ENCODE measurements at places on chromosomes 1 and 21.

- DNase-seq, result no peak
Measured at GRCh38 chr1:22729912-22730311, 19.3 kb downstream of the EPHB2 start.

GRCh38 chr1:148388260-148389026 lies 94.7 kb downstream of the PPIAL4G start:
- DNase-seq, result peak; percentile 79

DNA sequence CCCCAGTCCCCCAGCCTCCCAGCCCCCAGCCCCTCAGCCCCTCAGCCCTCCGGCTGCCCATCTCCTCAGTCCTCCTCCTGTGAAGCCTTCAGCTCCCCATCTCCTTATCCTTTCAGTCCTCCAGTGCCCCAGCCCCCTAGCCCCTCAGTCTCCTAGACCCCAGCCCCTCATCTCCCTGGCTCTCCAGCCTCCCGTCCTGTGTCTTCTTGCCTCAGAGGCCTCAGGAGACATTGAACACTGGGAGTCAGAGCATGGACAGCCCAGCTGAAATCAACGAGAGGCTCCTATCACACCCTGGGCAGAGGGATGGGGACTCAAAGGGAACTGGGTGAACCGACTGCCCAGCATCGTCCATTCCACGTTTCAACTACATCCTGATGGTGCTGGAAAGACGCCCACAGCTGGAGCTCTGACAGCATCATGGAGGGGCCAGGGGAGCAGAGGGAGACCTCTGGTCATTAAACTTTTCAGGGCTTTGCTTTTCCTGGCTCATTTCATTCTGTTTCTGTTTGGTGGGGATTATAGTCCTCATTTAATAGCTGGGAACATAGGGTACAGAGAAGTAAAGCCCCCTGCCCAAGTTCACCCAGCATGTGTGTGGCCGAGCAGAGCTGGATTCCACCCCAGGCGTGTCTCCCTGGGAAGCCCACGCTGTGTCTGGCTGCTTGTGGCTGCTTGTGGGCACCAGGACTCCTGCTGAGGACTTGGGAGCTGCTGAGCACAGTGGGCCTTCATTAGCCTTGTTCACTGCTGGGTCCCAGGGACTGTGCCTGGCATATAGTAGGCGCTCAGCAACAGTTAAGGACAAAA lies 396.7 kb downstream of the PTPRU start:
- no peak for DNase-seq

DNA sequence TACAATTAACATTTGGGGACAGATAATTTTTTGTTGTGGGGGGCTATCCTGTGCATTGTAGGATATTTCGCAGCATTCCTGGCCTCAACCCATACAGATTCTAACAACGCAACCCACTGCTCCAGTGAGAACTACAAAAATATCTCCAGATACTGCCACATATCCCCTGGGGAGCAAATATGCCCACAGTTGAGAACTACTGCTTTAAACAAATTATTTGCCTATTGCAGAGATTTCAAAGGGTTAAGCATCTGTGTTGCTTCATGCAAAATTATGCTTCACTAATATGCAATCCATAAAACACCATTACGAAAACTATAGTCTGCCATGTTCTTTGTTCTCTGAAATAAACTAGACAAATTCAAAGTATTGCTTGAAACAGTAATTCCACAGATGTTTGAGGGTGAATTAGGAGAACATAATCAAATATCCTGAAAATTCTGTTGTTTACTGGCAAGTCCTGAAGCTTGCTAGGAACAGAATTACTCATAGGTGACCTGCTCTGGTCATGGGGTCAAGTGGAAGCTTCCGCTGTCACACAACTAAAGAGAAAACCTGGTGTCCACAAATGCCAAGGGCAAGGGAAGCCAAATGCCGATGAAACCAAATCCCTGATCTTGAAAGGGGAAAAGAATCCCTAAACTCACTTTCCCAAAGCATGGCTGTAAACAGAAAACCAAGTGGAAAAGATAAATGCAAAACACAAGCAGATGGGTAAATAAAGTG lies 149.4 kb downstream of the RERE start:
- no peak for DNase-seq

- DNase-seq, result no peak
Measured at GRCh38 chr1:196355206-196355786, 252.9 kb downstream of the KCNT2 start.

- DNase-seq, result no peak
Measured at GRCh38 chr1:220943319-220943996, 64.2 kb downstream of the HLX start.

GRCh38 chr1:185539277-185539943 lies 194.8 kb upstream of the HMCN1 start:
- no peak for DNase-seq

DNA sequence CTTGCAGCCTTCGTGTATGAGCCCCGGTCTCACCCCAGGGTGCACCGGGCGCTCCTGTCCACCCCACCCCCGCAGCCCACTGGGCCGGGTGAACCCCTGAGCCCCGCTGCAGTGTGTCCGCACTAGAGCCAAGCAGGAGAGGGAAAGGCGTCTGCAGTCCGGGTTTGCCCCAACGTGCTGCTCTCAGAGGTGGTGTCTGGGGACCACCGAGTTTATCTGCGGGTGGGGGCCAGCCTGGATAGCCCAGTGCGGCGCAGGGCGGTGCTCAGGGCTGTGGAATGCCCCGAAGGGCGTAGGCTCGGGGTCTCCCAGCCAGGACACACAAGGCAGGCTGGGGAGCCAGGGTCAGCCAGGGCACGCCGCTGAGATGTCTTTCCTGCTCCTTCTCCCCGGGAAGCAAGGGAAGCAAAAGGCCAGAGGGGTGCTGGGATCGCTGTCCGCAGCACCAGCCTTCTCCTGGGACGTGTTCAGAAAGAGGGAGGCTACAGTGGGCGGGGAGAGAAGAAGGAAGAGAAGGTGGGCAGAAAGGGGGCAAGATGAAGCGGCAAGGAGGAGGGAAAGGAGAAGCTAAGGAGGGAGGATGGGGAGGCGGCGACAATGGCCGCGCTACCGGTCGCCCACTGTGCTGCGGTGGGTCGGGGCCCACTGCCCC lies 56.6 kb downstream of the MAB21L3 start:
- no peak for DNase-seq

- no peak for DNase-seq
Measured at GRCh38 chr1:12339396-12339795, 109.6 kb downstream of the VPS13D start.

DNA sequence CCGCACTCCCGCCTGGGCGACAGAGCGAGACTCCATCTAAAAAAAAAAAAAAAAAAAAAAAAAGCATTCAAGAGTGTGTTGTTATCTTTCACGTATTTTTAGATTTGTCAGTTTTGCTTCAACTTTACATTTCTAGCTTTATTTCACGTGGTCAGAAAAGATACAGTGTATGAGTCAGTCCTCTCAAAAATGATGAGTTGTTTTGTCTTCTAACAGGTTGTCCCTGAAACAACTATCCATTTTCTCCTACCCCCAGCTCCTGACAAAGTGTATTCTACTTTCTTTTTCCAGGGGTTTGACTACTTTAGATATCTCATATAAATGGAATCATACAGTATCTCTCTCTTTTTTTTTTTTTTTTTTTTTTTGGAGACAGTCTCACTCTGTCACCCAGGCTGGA lies 5.5 kb upstream of the ZNF695 start:
- DNase-seq, result no peak

GRCh38 chr1:182952677-182953444 lies at the start of gene SHCBP1L:
SHCBP1L (minus strand) TSS chr1:182953166; CDS start chr1:182953133, 33 bp downstream.
- DNase-seq, result no peak

GRCh38 chr1:241271427-241271826 lies 85.6 kb downstream of the RGS7 start:
- no peak for DNase-seq

GRCh38 chr1:115924770-115925169 lies 51.5 kb upstream of the SLC22A15 start:
- no peak for DNase-seq

DNA sequence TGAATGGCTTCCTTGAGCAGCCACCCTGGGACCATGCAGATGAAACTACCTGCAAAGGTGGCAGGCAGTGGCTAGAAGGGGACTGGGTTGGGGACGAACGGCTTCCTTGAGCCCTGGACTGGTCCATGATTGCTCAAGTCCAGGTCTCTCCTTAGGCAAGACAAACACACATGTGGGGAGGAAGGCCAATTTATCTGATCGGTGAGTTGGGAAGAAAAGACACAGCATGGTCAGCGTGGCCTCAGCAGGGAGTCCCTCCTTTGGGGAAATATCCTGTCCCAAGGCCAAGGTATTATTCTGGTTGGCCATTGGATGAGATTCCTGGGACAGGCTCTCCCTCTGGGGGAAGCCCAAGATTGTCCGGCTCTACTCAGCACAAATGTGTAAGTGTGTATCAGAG lies 116.3 kb upstream of the ERG start:
- no peak for DNase-seq

- no peak for DNase-seq
Measured at GRCh38 chr1:107016376-107016978, 40.0 kb upstream of the PRMT6 start.

- no peak for DNase-seq
Measured at GRCh38 chr21:43012596-43012995, 38.2 kb downstream of the PKNOX1 start.

DNA sequence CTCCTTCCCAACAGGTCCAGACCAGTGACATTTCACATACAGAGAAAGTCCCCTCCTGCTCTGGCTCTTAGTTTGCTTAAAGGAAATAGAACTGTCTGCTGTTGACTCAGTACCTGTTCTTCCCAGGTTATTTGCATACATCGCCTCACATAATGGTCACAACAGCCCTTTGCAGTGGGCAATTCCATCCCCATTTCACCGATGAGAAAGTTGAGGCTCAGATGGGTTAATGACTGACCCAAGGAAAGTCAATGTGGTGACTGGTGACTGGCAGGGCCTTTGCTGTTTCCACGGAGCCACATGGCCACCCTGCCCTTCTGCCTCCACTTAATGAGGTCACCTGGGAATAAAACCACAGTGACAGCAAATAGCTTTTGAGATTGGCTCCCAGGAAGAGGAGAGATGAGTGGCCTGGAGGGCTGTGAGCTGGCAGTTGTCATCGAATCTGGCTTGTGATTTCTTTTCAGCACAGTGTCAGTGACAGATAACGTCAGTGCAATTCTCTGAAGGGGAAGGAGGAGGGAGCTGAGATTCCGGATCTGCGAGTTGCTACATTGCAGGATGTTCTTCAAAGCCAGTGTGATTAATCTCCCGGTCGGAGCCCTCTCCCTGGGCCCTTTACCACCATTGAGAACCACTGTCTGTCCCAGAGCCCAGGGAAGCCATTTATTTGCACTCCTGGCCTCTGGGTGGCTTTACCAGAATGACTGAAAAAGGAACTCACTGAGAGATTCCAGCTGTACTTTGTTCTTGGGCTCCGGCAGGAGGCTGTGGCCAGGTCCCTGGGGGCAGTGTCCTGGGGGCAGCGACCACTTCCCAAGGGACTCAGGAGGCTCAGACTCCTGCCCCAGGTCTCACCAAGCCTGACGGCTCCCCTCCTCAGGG lies 117.2 kb downstream of the CNIH3 start:
- no peak for DNase-seq

DNA sequence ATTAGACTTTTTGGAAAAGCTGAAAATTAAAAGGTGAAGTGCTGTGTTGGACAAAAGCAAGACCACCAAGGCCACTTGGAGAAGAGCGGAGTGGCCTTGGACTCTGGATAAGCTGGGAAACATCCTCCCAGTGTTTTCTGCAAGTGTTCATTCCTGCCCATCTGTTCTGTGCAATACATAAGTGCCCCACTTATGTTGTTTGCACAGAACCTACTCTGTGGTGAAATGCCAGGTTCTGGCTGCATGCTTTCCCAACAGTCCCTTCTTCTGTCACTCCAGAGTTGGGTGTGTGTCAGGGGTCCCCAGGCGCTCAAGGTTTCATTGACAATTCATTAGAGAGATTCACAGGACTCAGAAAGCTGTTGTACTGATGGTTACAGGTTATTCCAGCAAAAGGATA lies 30.3 kb downstream of the NHLH2 start:
- no peak for DNase-seq
